ENCODE measurements at places on chromosomes 3 and 15.
A peak's percentile ranks its signal among the peaks of the same experiment; 100 is the strongest.

DNA sequence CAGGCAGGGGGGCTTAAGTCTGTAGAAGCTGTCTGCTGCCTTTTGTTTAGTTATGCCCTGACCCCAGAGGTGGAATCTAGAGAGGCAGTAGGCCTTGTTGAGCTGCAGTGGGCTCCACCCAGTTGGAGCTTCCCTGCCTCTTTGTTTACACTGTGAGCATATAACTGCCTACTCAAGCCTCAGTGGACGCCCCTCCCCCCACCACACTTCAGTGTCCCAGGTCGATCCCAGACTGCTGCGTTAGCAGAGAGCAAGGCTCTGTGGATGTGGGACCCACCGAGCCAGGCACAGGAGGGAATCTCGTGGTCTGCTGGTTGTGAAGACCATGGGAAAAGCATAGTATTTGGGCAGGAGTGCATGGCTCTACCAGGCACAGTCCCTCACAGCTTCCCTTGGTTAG, 446.8 kb upstream of the RARB start:
- no peak for DNase-seq

DNA sequence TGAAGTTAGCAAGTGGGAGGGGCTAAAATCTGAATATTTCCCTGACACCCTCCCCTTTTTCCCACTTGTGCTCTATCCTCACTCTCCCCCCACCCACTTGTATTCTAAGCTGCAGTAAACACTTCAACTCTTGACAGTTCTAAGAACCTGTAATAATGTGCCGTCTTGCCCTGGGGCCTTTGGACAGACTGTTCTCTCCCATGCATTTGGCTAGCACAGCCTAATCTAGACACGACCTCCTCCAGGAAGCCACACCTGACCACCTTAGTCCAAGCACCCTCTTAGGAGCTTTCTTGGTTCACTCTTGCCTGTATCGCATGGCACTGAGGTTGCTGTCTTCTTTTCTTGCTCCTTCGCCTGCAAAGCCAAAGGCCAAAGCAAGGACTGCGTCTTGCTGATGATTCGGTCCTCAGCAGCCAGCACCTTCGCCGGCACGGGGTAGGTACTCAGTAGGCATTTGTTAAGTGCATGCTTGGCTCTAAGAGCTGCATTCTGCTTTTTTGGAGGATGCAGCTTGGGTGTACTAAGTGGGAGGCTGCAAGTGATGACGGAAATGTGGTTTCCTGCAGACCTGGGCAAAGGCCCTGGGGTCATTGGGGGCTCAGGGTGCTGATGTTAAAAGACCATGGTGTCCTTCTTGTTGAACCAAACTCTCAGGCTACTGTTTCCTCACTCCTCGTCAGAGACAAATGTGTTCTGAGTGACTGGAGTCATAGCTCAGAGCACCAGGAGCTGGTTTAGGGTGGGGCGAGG, 2.0 kb upstream of the ZNF710 start:
- no peak for DNase-seq

DNA sequence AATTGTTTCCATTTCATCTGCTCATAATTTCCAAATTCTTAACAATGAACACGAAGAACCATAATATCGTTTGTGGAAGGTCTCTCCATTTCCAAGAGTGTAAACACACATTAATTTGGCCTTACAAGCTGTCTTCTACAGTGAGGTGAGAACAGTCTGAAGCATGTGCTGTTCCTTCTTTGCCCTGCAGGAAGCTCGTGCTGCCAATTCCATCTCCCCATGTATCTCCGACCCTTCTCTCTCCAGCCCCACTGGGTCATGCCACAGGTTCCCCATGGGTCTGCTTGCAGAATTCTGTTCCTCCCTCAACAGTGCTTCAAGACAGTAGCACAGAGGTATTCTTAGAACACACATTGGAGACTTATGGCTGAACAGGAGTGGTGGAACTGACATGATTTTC, 70.5 kb downstream of the CHSY1 start:
- DNase-seq, result no peak

DNA sequence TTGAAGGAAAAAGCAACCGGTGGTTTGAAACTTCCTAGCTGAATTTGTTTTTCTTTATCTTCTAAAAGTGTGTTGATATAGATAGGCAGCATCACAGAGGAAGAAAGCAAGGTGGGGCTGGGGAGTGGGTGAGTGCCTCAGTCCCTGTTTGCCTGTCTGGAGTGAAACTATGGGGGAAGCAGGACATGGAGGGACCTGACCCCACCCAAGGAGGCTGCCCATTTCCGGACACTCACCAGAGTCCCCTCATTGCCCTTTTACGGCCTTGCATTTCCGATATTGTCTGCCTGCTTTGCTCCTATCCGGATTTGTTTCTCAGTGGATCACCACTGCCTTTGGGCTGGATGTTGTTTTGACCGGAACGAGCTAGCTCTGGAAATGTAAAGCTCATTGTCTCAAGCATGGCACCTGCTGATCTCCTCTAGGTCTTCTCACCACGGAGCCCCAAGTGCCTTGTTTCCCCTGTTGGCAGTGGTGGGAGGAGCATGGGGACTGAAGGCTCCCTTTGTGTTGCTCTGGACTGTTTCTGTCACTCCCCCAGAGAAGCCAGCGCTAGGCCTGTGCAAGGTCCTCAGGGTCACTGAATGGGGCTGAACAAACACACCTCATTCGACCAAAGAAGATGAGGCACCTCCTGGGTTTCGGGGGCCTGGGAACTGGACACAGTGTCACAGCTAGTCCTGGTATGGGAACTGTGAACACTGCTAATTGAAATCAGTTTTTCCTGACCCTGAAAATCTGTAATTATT, 7.0 kb downstream of the CLDN11 start:
- no peak for DNase-seq

DNA sequence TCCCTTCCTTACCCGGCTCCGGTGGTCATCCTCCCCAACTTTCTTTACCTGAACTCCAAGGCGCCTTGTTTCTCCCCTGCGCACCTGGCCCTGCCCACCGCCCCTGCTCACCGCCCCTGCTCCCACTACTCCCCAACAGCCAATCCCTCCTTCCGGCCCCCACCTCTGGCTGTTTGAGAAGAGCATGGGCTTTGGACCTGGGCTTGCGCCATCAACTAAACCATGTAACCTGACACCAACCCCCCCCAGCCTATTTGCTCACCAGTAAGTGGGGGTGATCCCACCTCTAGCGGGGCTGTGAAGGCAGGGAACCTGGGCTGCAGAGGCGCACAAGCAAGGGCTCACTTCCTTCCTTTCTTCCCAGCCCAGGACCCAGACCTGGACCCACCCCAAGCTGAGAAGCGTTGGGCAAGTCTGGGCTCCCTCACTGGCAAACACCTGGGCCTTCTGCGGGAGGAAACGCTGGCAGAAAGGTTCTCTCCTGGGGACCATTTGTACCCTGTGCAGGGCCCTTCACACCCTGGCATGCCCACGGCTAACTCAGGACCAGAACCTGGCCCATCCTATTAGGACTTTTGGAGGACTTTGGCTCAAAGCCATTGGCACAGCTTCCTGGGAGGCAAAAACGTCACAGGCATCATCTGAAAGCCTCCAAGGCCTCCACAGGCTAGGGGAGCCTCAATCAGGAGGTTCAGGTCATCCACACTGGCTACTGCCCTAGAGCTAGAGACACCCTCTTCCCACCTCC, at the start of gene PLXNB1:
TSS of gene PLXNB1 (minus strand) at position 127 of the 748 bp plus-strand sequence. CDS start 5,475 bp downstream, outside the sequence.
- DNase-seq, result peak; percentile 53
